Central memory CD8-positive, alpha-beta T cell (primary cell): ENCODE measurements at places on chromosomes 2 and 18.

DNA sequence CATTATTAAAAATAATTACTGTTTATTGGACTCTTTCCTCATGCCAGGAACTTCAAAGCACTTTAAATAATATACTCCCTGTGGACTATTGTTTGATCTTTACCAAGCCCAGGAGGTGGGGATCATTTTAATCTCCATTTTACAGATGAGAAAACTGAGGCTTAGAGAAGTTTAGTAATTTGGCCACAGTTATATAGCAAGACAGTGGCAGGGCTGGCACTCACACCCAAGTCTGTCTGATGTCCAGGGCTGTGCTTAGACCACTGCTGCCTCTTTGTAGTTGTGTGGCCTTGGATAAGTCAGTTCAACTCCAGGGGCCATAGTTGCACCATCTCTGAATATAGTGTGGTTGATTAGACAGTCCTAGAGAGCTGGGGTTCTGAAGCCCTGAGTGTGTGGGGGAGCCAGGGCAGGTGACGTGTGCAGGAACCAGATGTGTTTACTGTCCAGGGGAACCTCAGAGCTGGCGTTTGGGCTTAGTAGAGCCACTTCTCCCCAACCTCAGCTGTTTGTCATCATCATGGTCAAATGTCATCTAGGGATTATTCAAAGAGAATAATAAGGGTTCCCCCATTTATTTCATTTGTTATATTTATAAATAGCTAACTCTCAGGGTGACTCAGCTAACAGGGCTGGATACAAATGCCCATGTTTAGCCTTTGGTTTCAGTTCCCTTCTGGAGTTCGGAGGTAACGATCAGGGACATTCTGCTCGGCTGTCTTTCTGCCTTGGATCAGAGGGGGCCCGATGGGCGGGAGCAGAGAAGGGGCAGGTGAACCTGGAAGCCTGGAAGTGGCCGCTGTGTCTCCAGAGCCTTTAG is 68.0 kb downstream of the BOLA3 start:
- no peak for DNase-seq

DNA sequence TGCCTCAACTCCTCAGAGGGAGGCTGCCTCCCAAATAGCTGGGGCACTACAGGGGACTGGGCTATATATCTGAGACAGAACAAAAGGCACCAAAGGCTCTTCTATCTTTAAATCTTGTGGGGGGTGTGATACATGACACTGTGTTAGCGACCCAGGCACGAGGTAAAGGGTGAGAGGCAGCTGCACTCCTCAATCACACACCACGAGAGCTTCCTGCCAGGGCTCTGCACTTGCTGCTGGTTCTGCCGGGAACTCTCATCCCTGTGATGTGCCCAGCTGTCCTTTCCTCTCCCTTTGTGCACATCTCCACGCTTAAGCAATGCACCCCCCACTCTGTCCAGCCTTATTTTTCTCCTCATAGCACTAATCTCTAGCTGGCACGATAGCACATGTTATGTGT is 32.4 kb downstream of the NPC1 start:
- DNase-seq, result no peak

GRCh38 chr18:46393230-46393629 is 263.8 kb downstream of the LOXHD1 start:
- no peak for DNase-seq

DNA sequence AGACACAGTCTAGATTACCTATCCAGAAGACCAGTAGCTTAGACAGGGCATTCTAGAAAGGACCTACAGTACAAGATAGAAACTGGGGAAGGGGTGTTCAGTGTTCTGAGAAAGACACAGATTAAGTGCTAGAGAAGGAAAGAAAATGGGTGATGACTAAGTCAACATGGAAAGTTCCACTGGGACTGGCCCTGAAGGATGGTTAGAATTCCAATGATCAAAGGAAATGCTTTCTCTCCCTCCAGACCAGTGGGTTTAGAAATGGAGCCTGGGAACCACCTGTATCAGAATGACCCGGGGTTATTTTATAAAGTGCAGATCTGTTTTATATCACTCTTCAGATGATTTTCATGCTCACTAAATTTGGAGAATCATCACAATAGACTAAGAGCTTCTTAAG is 5.8 kb upstream of the COLEC12 start:
- DNase-seq, result no peak

DNA sequence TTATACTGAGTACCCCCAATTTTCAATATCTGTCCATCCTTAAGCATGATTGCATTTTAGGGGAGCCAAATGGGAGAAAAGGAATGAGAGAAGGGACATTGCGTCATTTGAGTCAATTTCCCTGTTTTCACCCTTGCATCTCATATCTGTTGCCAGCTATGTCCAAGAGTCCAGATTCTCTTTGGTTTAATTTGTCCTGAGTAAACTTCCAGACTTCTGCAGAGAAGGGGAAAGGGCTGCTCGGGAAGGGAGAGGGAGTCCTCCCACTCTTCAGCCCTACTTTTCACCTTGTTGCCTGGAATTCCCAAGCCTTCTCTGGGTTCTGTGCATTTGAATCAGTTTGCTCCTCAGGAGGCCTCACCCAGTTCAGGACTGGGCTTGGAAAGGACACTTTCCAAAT is 16.5 kb downstream of the GREB1 start:
- DNase-seq, result no peak

DNA sequence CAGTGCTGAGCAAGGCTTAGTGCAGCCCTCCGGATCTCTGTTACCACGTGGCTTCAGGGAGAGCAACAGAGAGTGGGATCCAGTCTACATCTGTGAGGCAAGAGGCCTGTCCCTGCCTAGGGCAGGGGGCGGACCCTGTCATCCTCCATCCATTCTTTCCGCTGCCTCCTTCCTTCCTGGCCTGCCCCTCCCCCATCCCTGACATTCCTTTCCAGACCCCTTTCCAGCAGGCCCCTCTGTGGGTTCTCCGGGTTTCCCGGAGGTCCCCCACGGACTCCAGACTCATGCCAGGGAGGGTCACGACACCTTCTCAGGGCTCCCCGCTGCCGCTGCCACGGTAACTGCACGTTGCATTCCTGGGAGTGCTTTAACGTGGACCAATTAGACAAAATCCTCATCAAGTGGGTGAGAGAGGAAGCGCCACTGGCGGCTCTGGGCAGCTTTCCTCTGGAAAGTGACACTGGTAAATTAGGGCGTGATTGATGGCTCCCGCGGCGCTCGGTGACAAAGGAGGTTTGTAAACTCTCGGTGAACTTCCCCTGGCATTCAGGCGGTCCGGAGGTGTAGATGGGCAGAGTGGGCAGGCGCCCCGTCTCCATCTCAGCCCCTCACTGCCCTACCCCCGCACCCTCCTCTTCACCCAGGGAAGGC is 11.4 kb downstream of the ATOH8 start:
- no peak for DNase-seq

- no peak for DNase-seq
Measured at GRCh38 chr2:102256276-102256675, 55.1 kb upstream of the IL1RL1 start.

DNA sequence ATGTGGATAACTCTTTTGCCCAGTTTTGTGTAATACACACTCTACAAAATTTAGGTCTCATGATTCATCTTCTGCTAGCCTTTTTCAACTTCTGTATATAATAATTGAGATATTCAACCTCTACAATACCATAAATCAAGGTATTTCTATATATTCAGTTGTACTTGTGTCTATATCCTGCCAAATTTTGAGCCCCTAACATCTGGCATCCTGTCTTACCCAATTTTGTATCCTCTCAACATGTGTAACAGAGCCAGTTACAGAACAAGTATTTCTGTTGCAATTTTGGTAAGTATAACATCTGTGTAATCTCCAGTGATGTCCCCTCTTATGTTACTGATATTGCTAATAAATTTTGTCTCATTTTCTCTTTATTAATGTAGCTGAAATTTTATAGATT is 145.8 kb downstream of the TRIB2 start:
- no peak for DNase-seq

DNA sequence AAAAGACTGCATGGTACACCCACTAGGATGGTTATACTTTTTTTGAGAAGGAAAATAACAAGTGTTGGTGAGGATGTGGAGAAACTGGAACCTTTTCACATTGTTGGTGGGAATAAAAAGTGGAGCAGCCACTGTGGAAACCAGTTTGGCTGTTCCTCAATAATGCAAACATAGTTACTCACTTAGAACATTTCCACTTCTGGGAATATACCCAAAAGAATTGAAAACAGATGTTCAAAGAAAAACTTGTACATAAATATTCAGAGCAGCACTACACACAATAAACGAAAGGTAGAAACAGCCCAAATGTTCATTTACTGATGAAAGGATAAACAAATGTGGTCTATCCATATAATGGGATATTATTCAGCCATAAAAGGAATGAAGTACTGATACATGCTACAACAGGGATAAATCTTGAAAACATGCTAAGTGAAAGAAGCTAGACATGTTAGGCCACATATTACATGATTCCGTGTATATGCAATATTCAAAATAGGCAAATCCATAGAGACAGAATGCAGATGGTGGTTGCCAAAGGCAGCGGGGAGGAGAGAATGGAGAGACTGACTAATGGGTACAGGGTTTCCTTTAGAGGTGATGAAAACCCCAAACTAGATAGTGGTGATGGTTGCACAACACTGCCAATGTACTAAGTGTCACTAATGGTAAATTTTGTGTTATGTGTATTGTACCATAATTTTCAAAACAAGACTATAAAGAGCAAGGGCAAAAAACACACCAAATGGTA is 20.9 kb upstream of the LMAN1 start:
- DNase-seq, result no peak

- no peak for DNase-seq
Measured at GRCh38 chr2:27073782-27074181, 2.3 kb upstream of the OST4 start.

GRCh38 chr2:45224321-45224992 is 215.2 kb upstream of the SIX2 start:
- no peak for DNase-seq

- no peak for DNase-seq
Measured at GRCh38 chr2:206586609-206587008, 55.7 kb upstream of the FAM237A start.

GRCh38 chr18:47151439-47151838 is 1.1 kb upstream of the HDHD2 start:
- no peak for DNase-seq

DNA sequence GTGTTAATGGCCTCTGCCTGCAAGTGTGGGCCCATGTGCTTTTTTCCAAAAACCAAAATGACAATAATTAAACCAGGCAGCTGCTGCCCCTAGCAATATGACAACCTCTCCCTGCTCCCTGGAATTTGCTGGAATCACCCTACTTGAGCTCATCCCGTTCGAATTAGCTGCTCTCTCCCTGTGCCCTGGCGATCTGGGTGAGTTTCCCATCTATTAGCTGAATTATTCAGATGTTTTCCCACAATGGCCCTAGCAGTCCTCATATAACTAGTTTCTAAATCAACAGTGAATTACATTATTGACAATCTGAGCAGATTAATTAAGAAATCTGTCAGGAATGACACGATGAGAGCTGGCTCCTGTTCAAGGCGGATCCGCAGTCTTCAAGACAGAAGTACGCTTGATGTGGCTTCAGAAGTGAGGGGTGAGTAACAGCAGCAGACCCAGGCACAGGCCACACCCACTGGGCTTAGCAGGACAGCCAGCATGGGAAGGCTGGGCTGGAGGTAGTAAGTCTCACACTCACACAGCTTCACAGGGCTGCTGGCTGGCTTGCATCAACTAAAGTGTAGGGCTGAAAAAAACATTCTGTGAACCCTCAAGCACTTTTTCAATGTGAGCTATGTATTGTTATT is 366.2 kb upstream of the ID2 start:
- DNase-seq, result no peak

DNA sequence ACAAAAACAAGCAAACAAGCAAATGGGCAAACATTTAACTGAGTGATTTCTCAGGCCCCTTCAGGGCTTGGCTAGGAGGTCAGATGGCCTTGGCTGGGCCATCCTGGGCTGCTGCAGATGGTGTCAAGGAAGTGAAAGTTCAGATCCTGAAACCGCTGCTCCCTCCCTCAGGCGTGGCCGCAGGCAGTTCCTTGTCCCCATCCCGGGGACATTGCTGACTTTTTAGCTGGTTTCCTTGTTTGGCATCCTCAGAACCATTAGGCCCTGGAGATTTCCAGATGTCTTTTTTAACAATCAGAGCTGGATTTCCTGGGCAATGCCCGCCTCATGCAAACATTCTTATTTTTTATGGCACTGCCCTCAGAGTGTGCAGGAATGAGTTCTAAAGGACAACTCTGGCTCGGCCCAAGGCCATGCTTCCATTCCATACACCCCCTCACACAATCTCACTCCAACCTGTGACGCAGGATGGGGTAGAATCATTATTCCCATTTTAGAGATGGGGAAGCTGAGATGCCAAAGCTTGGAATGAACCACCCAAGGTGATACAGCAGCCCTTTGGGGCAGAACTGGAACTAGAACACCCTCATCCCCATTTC is 86.1 kb upstream of the ZCCHC2 start:
- DNase-seq, result no peak

DNA sequence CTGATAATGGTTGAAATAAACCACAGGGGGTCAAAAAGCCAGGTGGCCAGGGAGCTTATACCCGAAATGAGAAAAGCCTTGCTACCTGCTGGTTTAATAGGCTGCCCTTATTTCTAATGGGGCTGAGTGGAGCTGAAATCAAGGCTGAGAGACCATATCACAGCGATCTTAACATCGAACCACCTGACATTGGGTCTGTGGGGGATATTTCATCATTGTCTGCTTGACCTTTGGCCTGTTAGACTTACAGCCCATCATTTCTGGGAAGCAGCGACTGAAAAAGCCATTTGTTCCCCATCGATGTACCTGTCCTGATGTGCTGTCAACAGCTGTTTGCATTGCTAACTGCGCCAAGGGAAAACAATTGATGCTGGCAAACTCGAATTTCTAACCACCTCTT is 199.7 kb upstream of the SLC14A2 start:
- no peak for DNase-seq

DNA sequence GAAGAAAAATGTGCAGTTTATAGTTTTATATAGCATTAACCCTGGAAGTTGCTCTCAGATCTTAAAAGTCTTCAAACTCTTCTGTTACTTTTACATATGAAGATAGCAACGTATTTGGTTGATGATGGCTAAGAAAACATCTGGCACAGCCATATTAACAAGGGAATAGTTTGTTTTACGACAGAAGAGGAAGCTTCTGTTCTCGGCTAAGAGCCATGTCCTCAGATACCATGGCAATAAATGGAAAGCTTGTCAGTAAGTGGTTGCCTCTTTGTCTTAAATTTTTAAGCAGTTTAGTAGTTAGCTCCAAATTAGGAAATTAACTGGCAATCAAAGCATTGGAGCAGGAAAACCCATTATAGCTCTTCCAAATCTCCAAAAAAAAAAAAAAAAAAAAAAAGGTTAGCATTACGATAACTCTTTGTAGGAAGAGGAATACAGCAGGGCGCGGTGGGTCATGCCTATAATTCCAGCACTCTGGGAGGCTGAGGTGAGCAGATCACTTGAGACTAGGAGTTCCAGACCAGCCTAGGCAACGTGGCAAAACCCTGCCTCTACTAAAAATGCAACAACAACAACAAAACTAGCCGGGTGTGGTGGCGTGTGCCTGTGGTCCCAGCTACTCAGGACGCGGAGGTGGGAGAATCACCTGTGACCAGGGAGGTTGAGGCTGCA is 4.5 kb upstream of the STON1 start:
- no peak for DNase-seq
